ENCODE measurements at places on chromosomes 13 and 19.

- no peak for DNase-seq
Measured at GRCh38 chr19:16649734-16650133, 10.2 kb downstream of the SMIM7 start.

DNA sequence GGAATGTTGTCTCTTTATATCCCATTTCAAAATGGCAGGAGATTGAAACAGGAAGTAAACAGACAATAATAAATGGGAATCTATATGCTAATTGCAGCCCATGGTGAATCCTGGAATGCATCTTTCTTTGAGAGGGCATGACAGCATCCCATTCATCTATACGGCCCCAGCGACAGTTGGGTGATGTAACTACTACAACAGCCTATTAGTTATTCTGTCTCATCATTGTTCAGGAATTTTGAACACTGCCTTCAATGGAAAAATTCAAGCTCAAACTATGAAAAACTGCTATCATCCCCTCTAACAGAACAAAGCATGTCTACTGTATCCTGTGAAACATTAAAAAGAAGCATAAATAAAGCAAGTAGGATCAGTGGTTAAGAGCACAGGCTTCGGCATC is 262.1 kb downstream of the DCT start:
- no peak for DNase-seq

DNA sequence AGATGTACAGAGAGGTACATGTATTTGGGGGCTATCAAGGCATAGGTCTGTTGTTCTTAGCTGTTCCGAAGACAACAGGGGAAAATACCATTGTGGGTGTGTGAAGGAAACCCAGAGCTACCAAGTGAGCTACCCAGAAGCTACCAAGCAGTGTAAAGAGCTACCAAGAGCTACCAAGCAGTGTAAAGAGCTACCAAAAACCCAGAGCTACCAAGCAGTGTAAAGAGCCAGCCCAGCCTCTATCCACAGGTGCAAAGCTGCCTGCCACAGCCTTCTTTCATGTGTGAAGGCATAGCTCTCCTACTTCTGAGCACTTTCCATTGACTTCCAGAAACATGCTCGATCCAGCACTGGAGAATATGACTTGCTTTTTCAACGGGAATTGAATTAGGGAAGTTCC is 145.7 kb downstream of the AKAP11 start:
- no peak for DNase-seq

DNA sequence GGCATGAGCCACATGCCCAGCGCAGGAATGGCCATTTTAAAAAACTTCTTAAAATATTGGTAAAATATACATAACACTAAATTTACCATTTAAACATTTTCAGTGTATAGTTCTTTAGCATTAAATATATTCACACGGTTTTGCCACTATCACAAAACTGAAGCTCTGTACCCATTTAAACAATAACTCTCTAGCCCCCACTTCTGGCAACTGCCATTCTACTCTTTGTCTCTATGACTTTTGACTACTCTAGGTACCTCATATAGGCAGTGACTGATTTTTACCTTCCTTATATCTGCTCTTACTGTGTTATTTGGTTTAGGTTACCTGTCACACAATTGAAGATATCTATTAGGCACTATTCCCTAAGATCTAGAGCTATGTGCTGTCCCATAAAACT is 2.3 kb upstream of the KBTBD7 start:
- no peak for DNase-seq

DNA sequence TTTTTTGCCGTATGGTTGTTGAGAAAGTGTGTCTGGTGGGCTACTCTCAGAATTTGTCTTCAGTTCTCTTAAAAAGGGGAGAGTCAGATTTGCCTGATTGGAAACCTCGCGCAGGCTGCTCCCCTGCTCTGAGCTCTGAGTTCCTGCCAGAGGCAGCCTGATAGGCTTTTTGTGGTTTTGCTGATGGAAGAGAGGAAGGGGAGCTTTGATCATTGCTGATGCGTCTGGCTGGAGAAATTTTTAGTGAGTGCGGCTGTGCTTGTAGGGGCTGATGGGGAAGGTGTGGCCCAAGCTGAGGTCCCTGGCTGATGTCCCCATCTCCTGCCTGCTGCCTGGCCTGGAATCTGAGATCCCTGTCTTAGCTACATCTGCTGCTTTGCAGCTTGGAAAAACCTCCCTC is 2.8 kb downstream of the CHST8 start:
- DNase-seq = no peak

GRCh38 chr19:3041761-3042620 is 12.9 kb upstream of the TLE2 start:
- DNase-seq = no peak

- no peak for DNase-seq
Measured at GRCh38 chr13:39945226-39945625, 289.8 kb downstream of the COG6 start.

- DNase-seq = no peak
Measured at GRCh38 chr19:2334426-2334825, 5.9 kb downstream of the SPPL2B start.

DNA sequence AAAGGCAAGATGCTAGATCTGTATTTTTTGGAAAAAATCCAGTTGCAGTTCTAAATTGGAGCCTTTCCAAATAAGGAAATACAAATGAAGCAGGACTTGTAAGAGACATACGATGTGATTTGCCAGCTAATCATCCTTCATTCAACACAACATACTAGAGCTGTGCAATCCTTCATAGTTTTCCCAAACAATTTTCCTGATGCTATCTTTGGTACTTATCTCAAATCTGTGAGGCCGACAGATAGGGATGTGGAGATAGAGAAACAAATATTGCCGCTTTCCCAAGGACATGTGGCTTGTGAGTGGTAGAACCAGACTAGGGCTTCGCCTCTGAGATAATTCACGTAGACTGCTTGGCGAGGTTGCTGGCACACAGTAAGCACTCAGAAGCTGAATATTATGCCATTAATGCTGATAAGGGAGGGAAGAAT is 176.6 kb downstream of the LMO7 start:
- DNase-seq = no peak

DNA sequence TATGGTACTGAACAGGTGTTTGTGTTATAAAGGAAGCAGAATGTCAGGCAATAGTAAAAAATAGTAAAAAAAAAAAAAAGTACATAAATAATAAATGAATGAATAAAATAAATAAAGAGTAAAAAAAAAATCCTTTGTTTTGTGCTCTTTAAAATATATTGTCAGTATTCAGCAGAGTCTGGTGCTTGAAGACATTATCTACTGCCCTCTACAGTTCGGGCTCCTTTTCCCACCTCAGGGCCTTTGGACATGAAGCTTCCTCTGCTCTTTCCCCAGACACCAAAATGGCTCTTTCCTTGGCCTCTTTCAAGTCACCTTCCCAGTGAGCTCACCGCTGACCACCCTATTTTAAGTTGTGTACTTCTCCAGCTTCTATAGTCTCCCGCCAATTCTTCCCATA is 137.5 kb downstream of the TNFRSF19 start:
- DNase-seq = no peak

- DNase-seq = no peak
Measured at GRCh38 chr13:106498158-106498557, 37.3 kb downstream of the EFNB2 start.

- no peak for DNase-seq
Measured at GRCh38 chr19:41303954-41304353, 6.0 kb upstream of the CCDC97 start.

GRCh38 chr13:29452773-29453616 is 142.5 kb downstream of the SLC7A1 start:
- DNase-seq = no peak

Data from activated T-cell treated with anti-CD3 and anti-CD28 coated beads, Interleukin-2, amount 50 U/mL, for 24 hours (primary cell).